D721Med (cell line): ENCODE measurements at places on chromosomes 3 and 15.

DNA sequence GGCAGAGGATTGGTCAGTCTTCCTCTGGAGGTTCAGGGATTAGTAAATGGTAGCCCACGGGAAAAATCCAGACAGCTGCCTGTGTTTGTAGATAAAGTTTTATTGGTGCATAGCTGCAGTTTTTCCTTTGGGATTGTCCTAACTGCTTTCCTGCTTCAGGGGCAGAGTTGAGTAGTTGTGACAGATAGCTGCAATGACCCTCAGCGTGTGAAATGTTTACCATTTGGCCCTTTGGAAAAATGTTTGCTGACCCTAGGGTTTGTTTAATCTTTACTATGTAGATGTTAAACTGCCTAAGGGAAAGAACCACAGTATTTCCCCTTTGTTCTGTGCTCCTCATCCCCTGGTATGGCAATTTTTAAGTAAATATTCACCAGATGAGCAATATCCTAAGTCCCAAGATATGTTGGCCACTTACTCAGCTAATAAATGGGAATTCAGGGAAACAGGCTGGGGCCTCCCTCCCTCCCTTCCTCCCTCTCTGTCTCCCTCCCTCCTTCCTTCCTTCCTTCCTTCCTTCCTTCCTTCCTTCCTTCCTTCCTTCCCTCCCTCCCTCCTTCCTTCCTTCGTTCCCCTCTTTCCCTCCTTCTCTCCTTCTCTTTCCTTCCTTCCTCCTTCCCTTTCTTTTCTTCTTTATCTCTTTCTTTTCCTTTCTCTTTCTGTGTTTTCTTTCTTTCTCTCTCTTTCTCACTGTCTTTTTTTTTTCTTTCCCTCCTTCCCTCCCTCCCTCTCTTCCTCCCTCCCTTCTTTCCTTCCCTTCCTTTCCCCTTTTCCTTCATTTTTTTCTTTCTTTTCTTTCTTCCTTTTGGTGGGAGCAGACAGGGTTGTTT lies 234.6 kb upstream of the BHLHE40 start:
- DNase-seq = no peak

- DNase-seq = no peak
Observed at GRCh38 chr3:128348805-128349531, 117.7 kb downstream of the DNAJB8 start.

DNA sequence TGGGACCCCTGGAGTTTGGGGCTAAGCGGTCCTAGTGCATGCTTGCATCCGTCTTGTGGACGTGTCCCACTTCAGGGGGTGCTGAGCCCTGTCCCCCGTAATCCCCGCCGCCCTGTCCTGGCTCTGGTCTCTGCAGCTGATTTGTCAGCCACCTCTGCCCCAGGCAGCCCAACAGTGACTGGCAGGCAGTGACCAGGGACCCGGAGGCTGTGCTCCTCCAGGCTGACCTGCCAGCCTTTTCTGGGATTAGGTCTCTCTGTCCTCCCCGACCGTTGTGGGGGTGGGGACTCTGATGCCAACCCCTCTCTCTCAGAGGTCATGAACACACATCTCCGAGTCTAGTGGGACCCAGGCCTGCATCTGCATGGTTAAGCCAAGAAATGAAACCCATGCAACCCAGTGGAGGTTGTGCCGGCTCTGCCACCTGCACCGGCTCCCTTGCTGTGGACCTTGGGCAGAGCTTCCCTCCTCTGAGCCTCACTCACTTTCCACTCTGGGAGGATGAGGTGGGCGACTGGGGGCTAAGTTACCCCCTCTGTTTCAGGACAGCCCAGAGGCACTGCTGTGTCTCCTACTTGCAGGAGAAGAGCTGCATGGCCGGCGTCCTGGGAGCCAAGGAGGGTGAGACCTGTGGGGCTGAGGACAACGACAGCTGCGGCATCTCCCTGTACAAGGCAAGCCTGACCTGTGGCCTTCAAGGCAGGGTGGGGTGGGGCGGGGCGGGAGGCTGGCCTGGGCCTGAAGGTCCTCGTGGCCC lies 60.2 kb downstream of the FBLN2 start:
- DNase-seq = no peak

GRCh38 chr3:174958671-174959328 lies 99.7 kb downstream of the NAALADL2 start:
- DNase-seq = no peak

DNA sequence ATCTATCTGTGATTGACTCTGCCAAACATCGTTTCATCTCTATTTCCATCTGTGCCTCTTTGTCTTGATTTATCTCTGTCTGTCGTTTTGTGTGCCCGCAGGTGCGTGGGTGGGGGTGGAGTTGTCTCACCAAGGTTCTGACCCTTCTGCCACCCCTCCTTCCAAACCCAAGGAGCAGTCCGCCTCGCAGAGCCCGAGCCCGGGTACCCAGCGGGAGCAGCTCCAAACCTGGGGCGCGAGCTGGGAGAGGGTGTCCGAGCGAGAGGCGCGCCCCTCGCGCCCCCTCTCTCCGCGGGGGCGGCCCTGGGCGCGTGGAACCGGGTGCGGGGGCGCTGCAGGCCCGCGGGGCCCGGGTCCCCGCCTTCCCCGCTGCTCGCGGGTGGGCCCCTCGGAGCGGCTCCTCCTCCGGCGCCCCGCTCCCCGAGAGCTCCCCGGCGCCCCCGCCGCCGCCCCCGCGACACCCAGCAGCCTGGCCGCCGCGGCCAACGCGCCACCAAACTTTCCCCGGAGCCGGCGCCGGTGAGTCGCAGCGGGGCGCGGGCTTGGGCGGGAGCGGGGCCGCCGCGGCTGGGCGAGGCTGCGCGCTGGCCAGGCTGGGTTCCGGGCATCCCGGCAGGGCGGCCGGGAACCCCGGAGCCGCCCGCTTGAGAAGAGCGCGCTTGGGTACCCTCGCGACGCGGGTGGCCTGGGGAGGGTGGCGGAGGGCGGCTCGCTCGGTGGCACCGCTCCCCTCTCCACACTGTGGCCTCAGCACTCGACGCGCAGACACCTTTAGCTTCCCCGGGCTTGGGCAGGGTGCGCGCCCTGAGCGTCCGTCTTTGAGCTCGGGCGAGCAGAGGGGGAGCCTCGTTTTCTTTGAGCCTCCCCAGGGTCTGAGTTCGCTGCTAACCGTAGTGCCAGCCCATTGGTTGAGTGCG lies at the start of gene HRH1:
Gene HRH1 (plus strand): TSS at position 458 of the 917 bp plus-strand sequence. CDS start 104,545 bp downstream, outside the sequence.
- no peak for DNase-seq

GRCh38 chr3:162007722-162008121 lies 511.1 kb downstream of the OTOL1 start:
- DNase-seq = no peak

- DNase-seq = no peak
Observed at GRCh38 chr3:10368512-10368911, 47.6 kb upstream of the SEC13 start.

DNA sequence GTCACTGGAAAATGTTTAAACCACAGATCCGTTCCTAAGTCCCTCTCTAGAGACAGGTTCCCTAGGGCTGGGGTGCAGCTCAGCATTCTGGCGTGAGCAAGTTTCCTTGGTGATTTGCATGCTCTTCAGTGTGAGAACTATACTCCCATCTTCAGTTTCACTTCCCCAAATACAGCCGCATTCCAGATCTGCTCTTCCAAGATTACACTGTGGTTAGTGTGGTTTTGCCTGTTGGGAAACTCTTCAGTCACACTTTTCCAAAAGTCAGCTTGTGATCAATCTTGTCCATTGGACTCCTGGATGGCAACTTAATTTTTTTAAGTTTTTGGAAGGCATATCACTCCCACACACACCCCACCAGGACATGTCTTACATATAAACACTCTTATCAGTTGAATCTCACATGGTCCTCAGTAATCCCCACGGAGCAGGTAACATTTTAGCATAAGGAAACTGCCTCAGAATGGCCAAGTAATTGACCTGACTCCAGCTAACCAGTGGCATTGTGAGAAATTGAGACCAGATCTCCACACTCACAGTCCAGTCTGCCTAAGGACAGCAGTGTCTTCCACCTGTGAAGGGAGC lies 33.5 kb upstream of the PTPN23 start:
- no peak for DNase-seq

DNA sequence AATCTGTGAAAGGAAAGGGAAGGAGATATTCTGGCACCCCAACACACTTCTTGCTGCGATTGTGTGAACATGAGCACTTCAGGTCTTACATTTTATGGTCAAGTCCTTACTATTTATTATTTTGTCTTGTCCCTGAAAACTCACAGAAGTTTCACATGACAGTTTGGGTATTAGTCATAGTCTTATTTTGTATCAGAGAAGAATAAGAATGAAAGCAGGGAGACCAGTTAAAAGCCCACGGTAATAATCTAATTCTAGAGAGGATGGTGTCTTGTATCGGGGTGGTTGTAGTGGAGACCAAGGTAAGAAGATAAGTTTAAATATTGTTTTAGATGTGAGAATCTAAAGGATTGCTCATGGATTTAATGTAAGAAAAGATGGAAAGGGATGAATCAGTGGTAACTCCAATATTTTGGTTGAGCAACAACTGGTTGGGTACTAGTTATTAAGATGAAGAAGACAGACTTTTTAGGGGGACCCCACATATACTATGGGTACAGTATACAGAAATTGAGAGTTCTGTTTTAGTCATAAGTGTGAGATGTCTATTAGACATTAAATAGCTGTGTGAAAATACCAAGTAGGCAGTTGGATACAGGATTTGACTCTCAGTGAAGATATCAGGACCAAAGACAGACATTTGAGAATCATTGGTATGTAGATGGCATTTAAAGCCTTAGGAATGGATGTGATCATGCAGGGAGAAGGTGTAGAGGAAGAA lies 227.6 kb downstream of the MFSD1 start:
- DNase-seq = no peak

GRCh38 chr3:98326105-98326893 lies 27.4 kb upstream of the OR5K4 start:
- no peak for DNase-seq

DNA sequence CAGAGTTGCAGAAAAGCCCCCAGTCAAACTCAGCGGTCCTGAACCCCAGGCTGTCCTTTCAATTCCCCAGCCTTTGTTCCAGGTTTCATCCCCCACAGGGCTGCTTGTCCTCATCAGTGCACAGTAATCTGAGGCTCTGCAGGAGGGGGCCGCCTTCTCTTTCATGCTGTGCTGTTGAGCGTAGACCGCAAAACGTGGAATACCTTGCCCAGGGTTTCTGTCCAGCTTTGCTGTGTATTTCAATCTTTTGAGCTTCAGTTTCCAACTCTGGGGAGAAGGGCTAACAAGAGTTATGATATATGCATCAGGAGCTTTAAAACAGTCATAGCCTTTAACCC lies 64.8 kb downstream of the FAM43A start:
- DNase-seq = no peak

- DNase-seq = no peak
Observed at GRCh38 chr3:122967356-122967755, 60.2 kb downstream of the SEMA5B start.

GRCh38 chr3:197085137-197085536 lies 55.5 kb upstream of the MELTF start:
- DNase-seq = no peak

DNA sequence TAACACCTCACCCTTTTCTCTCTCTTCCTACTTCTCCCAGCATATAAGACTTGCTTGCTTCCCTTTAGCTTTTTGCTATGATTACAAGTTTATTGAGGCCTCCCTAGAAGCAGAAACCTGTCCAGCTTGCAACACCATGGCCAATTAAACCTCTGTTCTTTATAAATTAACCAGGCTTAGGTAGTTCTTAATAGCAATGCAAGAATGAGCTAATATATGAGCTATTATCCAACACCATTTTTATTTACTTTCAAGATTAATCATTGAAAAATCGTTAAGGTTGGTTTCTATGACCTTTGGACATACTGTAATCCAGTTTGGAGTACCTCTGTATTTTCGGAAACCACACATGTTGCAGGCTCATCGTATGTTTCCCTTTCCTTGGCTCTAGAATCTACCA lies 643.1 kb downstream of the ZPLD1 start:
- no peak for DNase-seq

DNA sequence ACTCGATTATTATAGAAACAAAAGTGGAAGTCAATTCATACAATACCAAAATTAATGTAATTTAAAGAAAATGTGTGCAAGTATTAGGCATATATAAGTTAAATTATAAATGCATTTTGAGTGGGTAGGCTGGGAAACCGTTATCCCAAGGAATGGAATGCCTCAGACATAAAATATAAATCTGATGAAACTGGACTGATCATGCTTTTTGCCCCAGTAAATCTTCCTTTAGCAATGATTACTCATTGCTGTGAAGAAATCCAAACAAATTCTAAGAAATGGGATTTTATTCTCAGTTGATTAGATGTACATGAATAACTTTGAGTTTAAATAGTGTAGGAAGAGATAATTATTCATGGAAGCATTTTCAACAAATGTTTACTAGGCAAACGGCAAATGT lies 185.5 kb upstream of the KCNMB2 start:
- no peak for DNase-seq

DNA sequence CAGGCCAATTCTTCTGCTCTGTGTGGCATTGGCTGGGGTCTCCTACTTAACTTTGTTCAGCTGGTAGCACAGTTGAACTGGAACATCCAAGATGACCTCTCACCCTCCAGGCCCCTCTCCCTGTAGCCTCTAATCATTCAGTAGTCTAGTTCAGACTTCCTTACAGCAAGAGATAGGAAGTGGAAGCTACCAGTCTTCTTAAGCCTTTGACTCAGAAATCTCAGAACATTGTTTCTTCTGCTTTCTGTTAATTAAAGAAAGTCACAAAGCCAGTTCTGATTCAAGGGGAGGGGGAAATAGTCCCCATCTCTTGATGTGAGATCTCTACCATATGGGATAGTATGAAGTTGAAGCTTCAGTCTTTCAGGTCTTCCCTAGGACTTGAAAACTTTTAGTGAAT lies 18.8 kb upstream of the SACM1L start:
- DNase-seq = no peak

- no peak for DNase-seq
Observed at GRCh38 chr3:32177702-32178198, 60.7 kb upstream of the CMTM8 start.

DNA sequence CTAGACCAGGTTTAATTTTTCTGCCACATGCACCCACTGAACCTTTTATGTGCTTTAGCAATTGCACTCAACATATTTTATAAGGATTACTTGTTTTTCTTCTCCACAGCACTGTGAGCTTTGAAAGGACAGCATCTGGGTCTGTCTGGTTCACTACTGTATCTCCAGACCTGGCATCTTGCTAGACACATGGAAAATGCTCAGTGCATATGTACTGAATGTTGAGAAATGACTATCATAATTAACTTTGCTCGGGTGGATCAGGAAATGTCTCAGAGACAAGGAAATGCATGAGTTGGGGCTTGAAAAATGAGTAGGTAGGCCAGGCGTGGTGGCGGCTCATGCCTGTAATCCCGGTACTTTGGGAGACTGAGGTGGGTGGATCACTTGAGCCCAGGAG lies 40.2 kb downstream of the DOCK3 start:
- DNase-seq = no peak

GRCh38 chr3:71207632-71208031 lies 375.9 kb downstream of the FOXP1 start:
- DNase-seq = no peak

GRCh38 chr15:90266485-90266884 lies 1.0 kb downstream of the NGRN start:
- DNase-seq = no peak

- no peak for DNase-seq
Observed at GRCh38 chr3:140342668-140343067, 335.2 kb upstream of the TRIM42 start.

- DNase-seq = no peak
Observed at GRCh38 chr3:118688396-118688884, 346.2 kb downstream of the IGSF11 start.

- no peak for DNase-seq
Observed at GRCh38 chr15:64851503-64851840, 9.8 kb downstream of the PLEKHO2 start.
